Kasumi-1 (cell line): ENCODE measurements at places on chromosomes 6 and 20.

DNA sequence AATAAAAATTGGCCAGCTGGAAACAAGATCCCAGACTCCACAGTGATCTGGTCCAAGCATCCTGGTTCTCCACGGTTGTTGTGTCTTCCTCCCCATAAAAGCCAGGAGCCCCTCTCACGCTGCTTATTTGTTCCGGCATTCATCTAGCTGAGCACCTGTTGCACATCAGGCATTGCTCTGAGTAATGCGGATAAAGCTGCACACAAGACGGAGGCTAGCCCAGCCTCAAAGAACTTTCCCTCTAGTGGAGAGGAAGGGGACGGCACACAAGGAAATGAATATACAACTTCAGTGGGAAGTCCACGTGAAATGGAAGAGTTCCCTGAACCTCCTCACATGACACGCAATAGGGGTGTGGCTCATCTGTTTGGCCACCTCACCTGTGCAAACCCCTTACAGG lies 30.3 kb upstream of the NXT1 start:
- peak; percentile 46 for DNase-seq

DNA sequence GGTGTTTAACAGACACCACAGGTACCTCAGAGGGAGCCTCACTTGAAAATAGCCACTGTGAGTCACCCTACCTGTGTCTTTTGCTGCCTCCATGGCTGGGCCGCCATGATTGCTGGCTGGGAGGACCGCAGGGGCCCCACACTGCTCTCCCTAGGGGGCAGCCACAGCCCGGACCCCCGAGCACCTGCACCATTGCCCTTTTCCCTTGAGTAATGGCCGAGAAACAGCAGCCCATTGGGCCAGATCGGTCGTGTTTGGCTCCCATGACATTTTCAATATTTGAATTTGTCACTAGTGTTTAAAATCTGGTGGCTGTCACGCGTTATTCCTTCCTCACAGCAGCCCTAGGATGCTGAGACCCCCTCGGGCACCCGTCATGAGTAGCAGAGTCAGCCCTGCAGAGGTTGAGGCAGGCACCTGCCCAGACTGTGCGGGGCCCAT lies 6.7 kb downstream of the ZBP1 start:
- no peak for DNase-seq

DNA sequence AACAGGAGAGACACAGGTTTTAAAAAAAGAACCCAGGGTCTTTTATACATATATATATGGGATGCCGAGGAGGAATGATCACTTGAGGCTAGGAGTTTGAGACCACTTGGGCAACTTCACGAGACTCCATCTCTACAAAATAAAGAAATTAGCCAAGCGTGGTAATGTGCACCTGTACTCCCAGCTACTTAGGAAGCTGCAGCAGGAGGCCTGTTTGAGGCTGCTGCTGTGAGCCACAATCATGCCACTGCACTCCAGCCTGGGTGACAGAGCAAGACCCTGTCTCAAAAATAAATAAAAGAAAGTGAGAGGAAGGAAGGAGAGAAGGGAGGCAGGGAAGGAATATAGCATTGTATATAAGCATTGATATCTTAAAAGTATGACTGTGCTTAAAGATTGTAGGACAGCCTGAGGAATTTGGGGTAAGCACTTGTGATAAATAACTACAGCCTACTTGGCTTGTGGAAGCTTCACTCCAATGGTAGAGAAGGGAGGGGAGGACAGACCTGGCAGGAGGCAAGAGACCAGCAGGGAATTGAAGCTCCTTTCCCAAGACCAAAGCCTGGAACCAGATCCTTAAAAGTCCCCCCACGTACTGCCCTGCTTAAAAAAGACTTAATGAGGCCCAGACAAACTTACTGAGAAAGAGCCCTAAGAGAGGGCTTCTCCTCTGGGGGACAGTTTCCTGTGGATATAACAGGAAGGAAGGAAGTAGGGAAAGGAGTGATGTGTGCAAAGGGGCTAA lies 2.5 kb upstream of the SNTA1 start:
- no peak for DNase-seq

DNA sequence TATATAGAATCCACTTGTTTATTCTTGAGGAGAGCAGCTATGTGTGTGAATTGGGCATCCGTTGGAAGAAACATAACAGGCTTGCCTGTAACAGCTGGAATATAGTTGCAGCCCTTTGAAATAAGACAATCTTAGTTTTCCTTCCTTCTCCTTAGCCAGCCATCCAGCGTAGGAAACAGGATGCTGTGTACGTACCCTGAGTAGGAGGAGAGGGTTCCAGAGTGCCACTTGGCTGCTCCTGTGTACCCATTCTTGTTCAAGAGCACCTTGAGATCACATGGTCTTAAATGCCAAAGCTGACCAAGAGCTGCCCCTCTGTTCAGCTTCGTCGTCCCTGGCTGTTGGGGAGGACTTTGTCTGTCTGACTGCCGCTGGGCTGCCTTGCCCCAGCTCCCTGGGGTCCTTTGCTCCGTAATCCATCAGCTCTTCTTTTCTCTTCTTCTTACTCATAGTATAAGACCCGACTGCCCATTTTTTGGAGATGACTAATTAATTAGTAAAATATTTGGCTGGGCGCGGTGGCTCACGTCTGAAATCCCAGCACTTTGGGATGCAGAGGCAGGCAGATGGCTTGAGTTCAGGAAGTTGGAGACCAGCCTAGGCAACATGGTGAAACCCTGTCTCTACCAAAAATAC lies 49.0 kb downstream of the RREB1 start:
- DNase-seq = no peak

DNA sequence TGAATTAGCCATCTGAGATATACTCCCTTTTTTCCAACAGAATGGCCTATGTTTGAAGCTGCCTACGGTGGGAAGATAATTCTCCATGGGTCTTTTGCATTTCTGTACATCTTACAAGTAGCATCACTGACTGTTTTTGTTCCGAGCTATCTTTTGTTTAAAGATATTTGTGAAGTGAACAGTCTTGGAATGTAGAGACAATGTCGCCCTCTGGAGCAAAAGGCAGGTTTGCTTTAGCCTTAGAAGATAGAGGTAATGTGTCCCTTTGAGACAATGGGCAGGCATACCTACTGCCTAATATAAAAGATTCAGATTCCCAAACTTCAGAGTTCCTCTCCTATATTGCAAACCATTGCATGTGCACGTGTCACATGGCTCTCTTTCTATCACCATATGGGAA lies 347.8 kb upstream of the CNR1 start:
- DNase-seq = no peak

GRCh38 chr6:7557652-7558051 lies 16.2 kb downstream of the DSP start:
- DNase-seq = no peak

DNA sequence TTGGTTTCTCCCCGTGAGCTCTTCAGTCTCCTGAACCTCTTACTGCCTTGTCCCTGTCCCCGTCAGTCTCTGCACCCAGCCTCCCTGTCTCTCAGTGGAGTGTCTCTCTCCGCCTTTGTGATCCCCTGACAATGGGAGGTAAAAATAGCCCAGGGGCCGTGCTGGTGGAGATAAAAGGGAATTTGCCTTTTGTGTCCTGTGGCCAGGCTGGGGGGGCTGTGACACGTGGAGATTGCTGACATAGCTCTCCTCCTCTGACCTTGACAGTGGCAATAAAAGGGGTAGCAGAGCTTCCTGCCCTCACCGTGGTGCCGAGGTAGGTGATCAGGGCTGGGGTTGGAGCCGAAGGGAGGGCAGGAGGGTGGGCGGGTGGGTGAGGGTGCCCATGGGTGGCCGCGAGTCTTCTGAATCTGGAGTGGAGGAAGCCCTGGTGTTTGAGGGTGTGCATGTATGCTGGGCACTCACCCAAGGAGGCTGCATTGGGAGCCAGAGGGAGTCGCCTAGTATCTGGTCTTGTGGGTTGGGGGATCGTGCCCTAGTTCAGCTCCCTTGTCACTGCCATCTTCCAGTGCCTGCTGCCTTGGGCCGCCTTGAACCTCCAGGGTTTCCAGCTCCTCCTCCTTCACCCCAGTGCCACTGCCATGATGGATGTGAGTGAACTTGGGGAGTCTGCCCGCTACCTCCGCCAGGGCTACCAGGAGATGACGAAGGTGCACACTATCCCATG lies 21.9 kb downstream of the MYH7B start:
- no peak for DNase-seq

DNA sequence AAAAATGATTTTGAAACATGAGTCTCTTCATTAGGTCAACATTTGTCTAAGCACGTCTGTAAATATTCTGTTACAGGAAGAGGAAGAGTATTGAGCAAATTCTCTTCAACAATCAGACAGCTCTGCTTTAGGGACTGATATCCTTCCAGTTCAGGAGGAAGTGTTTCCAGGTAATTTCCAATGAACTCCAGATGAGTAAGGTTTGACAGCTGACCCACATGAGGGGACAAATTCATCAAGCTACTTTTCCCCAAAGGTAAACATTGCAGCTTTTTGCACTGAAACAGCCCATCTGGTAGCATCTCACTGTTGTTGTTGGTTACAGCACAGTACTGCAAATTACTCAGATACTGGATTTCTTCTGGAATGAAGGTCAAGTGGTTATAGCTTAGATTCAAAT lies 18.1 kb downstream of the ENPP1 start:
- DNase-seq = no peak

DNA sequence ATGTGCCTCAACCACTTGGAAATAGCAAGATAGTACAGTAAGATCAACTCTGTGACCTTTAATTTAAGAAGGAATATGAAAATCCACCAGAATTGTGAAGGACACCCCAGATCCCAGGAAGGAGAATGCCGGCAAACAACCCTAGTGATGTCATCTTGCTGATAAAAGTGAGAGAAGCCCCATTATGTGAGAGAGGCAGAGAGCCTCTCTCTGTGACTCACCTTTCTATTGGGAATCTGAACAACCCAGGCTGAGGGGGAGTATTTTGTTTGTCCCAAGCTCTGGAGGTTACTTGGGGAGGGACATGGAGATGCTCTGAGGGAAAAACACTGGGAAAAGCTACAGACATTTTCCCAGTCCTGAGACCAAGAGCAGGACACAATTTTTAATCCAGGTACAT lies 188.3 kb upstream of the FERMT1 start:
- DNase-seq = no peak

GRCh38 chr6:44404022-44404714 lies 16.7 kb downstream of the CDC5L start:
- no peak for DNase-seq

DNA sequence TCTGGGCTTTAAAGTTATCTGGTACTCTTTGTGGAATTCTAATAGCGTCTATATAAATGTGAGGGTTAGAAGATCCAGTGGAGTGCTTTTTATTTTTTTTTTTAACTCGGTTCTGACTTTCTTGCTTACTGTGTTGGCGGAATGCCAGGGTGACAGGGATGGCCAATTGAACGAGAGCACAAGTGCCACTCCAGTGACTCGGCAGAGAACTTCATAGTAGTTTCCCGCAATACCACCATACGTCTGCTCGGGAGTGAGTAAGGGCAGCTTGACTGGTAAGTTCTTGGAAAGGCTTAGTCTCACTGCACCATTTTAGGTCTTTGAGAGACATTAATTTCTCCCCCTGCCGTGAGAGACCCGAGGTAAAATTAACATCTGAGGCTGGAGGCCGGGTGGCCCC lies 49.4 kb upstream of the TULP1 start:
- DNase-seq = no peak

DNA sequence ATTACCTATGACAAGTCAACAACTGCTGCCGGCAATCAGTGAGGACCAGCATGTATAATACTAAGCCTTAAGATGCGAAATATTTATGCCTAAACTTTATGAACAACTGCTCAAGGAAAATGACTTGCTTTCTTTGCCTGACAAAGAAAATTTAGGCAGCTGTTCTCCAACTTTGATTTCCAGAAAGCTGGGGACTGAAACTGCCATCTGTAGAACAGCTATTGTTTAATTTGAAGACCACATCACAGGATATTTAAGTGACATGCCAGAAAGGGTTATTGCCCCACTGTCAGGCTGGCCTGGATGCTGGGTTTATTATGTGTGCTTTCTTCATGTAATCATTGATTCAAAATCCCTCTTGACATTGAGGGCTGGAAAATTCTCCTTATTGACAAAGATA lies 153.9 kb upstream of the ENPP5 start:
- DNase-seq = no peak

- no peak for DNase-seq
These were observed 49.2 kb upstream of the CST5 start for GRCh38 chr20:23928788-23929187.

- DNase-seq = no peak
These were observed 43.1 kb upstream of the KIF16B start for GRCh38 chr20:16616317-16616716.

- no peak for DNase-seq
These were observed 67.1 kb upstream of the GRIK2 start for GRCh38 chr6:101326411-101326810.
